Esophagus muscularis mucosa (tissue), 4 donors: ENCODE measurements at places on chromosomes 6 and 20. TPM values are rescaled to one million over a fixed set of nuclear protein-coding genes. Genes with fewer than 3 reads are reported as not detected.
A peak's percentile ranks its signal among the peaks of the same experiment; 100 is the strongest.

OXT gene
- total RNA-seq: not detected

GCNT2 gene
- total RNA-seq: 17.7 TPM

- no peak for DNase-seq
These were observed 19.2 kb downstream of the FKBP5 start for GRCh38 chr6:35669451-35670045.

GRCh38 chr20:59105581-59105980, 58.0 kb upstream of the ZNF831 start:
- peak; percentile 68 for DNase-seq

- DNase-seq: no peak
These were observed 116.5 kb downstream of the DST start for GRCh38 chr6:56525974-56526789.

DNA sequence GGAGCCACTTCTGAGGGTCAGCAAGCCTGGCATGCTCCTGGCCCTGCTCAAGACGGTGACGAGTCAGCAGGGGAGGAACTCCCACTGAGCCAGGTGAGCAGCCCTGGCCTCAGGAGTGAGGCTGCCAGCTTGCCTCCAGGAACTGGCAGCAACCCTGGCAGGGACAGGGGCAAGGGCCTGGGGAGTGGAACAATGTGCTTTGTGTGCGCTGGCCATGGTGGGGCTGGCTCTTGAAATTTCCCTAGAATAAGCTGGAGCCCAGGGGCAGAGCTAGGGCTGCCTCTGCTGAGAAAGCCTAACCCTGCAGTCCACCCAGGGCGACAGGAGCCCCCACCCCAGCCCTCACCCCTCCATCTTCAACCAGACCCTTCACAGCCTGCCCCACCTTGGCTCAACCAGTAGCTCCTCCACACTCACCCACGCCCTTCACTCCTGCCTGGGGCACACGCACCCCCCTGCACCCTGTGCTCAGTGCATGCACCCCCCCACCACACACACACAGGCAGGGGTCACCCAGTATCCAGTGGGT, 88.0 kb downstream of the MRPL14 start:
- no peak for DNase-seq

- no peak for DNase-seq
These were observed 1.9 kb downstream of the FBXO9 start for GRCh38 chr6:53066874-53067706.

DNA sequence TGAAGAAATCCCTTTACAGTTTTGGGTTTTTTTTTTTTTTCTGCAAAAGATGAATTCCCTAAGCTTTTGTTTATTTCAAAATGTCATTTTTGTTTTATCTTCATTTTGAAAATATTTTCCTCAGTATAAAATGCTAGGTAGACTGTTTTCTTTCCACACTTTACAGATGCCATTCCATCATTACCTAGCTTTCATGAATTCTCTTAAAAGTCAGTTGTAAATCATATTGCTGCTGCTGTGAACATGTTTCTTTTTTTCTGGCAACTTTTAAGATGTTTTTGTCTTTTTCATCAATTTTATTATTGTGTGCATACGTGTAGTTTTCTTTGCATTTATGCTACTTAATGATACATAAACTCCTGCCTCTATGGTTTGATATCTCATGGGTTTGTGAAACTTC, 168.3 kb downstream of the FAXC start:
- no peak for DNase-seq

GRCh38 chr20:34420146-34420545, 57.1 kb downstream of the ITCH start:
- DNase-seq: no peak
